GM12892 (cell line): ENCODE measurements at places on chromosomes 12 and 14.
A peak's percentile ranks its signal among the peaks of the same experiment; 100 is the strongest.

- DNase-seq = no peak
Observed at GRCh38 chr14:54579621-54580020, 12.7 kb downstream of the SAMD4A start.

GRCh38 chr14:71130491-71131179 is 223.4 kb downstream of the PCNX1 start:
- DNase-seq = no peak

DNA sequence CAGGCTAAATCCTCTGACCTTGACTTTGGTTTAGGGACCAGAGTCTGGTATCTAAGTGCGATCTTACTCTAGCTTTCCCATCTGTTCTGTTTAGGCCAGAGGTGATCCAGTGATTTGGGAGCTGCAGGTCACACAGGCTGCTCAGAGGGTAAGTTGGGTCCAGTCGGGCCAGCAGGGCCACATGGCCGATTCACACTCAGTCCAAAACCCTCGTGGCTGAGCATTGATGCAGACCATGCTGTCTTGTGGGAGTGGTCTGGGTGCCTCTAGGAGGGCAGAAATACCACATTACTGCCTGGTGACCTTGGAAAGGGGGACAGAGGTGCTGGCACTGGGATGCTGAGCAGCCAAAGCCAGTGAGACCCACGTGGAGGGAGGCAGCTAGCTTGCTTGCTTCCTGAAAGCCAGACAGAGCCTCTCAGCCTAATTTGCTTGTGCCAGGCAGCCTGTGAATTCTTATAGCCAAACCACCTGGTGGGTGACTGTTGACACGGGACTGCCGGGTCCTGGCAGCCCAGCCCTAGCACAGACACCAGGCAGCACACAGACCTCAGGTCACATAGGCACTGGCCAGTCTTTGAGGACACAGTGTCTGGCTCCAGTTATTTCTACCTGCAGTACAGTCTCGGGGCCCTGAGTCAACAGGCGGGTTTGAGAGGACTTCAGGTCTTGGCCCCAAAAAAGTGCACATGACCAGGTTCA is 31.7 kb downstream of the ESRRB start:
- no peak for DNase-seq

- no peak for DNase-seq
Observed at GRCh38 chr12:12676605-12677004, 19.4 kb downstream of the GPR19 start.

DNA sequence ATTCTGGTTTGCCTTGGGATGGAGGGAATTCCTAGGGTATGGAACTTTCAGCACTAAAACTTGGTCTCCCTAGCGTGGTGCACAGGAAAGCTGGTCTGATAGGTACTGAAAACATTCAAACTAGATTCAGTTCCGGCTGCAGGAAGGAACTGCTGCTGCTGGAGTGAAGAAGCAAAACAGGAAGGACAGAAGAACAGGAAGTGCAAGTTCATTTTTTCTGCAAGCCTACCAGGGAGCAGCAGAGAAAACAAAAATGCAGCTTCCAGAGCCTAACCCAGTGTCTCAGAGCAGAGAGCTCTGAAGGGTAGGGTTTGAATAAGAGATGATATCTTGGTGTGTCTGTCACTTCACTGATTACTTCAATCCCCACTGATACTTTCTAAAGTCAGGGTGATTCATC is 165.2 kb downstream of the VRK1 start:
- DNase-seq = no peak

DNA sequence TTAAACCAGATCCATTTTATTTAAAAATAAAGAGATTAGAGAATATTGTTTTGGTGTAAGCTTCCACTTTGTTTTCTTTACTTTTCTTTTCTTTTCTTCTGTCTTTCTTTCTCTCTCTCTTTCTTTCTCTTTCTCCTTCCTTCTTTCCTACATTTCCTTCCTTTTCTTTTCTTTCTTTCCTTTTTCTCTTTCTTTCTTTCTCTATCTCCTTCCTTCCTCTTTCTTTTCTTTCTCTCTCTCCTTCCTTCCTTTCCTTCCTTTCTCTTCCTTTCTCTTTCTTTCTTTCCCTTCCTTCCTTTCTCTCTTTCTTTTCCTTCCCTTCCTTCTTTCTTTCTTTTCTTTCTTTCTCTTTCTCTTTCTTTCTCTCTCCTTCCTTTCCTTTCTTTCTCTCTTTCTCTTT is 100.8 kb downstream of the TMTC3 start:
- DNase-seq = no peak

- DNase-seq = no peak
Observed at GRCh38 chr12:124776125-124776513, 87.5 kb downstream of the SCARB1 start.

- no peak for DNase-seq
Observed at GRCh38 chr12:113744802-113745395, 221.2 kb downstream of the RBM19 start.

DNA sequence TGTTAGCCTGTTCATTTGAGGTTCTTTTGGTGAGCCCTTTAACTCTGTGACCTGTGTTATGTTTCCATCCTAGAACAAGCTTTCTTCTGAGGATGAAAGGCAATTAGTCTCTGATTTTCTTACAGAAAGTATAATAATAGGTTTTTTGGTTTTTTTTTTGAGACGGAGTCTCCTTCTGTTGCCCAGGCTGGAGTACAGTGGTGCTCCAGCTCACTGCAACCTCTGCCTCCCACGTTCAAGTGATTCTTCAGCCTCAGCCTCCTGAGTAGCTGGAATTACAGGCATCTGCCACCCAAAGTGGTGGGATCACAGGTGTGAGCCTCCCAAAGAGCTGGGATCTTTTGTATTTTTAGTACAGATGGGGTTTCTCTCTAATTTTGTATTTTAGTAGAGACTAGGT is 52.7 kb upstream of the SYNE2 start:
- DNase-seq = no peak

DNA sequence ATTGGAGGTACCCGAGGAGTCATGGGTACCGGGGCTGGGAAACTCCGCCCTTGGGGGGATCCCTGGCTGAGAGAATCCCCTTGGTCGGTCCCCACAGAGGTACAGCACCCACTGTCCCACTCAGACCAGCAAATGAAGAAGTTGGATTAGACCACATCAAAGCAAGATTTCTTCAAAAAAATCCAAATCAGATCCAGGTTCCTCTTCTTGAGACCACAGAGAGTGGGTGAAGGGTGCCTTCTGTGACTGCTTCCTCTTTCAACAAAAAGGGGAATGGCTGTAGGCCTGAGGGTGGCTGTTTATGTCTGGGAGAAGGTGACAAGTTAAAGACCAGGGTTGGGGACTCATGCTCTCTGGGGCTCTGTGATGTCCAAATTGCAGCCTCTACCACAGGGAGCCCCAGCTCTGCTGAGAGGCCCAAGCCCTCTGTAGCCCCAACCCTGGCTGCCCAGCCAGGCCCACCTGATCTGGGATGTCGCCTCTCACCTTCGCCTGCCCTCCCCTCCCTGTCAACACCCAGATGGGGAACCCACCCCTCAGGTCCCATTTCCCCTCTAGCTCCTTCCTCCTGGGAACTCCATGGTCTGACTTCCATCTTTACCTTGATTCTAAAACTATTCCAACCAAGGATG is 50.9 kb downstream of the ZFP36L1 start:
- DNase-seq = peak; percentile 57

GRCh38 chr12:51760231-51760630 is 88.3 kb downstream of the FIGNL2 start:
- DNase-seq = no peak

DNA sequence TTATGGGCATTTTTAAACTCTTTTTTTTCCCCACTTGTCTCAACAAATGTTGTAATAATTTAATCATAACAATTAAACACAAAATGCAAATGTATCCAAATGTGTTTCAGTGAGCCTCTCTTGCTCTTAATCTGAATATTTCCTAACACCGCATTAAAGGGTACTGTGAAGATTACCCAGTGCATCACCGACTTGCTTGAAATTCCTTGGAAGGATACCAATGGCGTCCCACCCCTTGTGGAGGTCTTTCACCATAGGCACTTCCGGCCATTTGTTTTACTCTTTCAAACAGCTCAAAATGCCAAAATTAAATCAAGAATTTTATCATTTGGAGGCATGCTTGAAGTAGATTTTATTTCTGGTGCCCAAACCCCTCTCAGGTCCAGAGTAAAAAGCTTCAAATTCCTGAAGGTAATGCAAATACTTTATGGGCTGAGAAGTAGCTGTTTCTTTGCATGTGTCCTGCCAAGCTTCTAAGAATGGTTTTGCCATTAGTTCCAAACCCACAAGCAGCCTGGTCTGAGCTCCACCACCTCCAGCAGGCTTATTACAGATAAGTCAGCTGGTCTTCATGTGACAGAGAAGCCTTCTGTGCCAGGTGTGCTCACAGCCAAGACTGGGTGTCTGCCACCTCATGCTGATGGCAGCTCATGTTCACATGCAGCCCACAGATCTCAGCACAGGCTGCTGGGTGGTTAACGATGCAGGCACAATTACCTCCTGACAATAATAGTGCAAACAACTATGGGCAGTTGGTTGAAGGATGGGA is 16.4 kb upstream of the NUDT4 start:
- DNase-seq = no peak

DNA sequence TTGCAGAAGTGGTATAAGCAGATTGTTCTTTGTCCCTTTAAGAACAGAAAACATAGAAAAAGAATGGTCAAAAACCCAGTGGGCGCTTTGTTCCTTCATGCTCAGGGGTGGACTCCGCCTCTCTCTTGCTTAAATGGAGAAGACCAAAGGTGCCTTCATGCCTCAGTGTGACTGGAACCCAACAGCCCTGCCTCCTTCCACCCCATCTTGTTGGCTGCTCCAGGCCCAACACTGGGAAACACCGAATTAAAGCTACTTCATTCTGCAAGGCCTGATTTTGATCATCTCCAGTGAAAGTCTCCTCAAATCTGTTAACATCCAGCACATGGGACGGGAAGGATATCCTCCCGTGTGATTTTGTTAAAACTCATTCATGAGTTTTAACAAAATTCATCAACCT is 103.7 kb downstream of the BCL11B start:
- no peak for DNase-seq

DNA sequence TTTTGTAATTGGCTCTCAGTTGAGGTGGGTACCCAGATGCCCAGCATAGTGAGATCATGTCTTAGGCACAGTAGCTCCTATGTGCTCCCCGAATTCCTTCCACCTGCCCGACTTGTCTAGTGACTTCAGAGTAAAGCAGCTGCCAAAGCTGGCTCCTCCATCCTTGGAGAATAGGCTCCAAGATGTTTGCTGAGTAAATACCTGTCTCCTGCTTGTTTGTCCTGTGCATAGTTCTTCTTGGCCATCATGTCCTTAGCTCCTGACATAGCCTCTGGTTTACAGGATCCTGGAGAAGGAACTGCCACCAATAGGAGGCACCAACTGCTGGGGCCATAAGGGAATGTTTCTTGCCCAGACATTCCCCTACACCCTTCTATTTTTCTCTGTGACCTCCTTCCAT is 52.6 kb upstream of the CISTR start:
- no peak for DNase-seq

DNA sequence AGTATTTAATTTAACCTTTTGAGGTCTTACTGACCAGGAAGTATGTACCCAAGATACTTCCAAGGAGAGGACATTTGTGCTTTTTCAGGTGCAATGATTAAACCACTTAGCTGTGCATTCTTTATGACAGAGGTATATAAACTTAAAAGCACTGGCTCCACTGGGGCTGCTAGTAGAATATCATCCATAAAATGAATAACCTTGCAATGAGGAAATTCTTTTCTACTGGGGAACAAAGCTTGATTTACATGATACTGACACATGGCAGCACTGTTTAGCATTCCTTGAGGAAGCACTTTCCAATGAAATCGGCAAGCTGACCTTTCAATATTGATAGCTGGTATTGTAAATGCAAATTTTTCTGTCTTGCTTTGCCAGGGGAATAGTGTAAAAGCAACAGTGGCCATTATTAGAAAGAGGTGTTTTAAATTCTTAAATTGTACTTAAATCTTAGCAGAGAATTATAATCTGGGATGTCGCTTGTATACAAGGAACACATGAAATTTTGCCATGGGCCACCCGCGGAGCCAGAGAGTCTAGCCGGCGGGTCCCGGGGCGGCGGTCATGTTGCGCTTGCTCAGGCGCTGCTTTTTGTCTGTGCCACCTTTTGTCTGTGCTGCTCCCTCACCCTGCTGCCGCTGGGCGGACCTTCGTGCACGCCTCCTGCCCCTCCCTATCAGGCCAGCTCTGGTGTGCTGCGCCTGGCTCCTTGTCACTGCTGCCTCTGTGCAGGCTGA is 20.9 kb upstream of the BLTP3B start:
- peak; percentile 70 for DNase-seq

GRCh38 chr12:27824126-27824842 is 44.2 kb upstream of the MANSC4 start:
- DNase-seq = peak; percentile 27

- DNase-seq = no peak
Observed at GRCh38 chr14:79992407-79993198, 218.7 kb downstream of the DIO2 start.

GRCh38 chr12:102484428-102484958 is 4.1 kb upstream of the IGF1 start:
- peak; percentile 27 for DNase-seq

- no peak for DNase-seq
Observed at GRCh38 chr14:63438065-63438757, 105.0 kb downstream of the PPP2R5E start.

DNA sequence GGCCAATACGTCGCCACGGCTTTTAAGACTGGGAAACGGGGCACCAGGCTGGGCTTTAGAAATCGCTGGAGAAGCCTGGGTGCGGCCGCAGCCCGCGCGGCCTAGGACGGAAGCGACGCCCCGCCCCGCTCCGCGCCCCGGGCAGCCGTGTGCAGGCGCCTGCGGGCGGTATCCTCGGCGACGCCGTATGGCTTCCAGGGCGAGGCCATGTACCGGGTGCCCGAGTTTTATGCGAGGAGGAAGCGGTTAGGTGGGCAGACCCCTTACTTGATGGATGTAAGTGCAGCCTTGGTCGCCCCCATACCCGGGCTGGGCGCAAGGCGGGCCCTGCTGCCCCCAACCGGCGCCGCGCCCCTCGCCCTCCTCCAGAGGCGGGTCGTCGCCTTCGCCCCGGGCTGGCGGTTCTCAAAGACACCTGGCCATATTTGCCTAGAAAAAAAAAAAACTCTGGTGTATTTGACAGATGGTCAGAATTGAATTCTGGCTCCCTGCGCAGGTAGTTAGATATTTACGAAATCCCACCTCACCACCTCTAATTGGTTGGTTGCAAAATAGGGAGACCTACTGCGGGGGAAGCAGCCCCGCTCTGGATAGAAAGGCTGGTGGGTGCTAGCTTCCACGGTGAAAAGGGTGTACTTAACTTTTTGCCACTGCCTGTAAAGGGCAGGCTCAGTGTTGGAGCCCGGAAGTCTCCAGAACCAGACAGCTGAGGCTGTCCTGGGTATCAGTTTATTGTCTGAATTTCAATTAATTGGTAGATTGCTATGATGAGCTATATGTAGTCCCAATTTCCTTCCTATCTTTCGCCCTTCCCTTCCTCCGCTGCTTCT is at the start of gene PPP1R36:
Gene PPP1R36, plus strand, starts transcription at position 171 of the 830 bp plus-strand sequence. Its CDS starts 37 bp downstream, at position 208.
- peak; percentile 44 for DNase-seq

DNA sequence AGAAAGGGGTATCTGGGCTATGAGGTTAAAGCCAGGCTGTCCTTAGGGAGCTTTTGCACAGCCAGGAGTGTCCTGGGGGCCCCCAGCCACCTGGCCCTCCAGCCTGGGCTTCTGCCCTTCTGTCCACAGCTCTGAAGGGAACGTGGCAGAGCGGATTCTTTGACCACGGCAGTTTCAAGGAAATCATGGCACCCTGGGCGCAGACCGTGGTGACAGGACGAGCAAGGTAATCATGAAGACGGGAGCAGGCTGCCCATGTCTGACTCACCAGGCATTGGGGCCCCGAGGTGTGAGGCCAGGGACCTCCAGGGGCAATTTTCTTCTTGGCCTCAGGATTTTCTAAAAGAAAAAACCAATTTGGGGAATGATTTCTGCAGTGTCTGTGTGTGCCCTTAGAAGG is 53.1 kb downstream of the FOXN4 start:
- no peak for DNase-seq

GRCh38 chr12:4477129-4477528 is 31.5 kb upstream of the FGF6 start:
- no peak for DNase-seq

GRCh38 chr12:97899529-97899928 is 436.9 kb downstream of the RMST start:
- no peak for DNase-seq
